ENCODE measurements at places on chromosomes 5 and 9.

GRCh38 chr9:36543916-36544315 is 28.8 kb upstream of the MELK start:
- DNase-seq: no peak

- DNase-seq: no peak
Measured at GRCh38 chr9:95094002-95094401, 223.5 kb downstream of the FANCC start.

DNA sequence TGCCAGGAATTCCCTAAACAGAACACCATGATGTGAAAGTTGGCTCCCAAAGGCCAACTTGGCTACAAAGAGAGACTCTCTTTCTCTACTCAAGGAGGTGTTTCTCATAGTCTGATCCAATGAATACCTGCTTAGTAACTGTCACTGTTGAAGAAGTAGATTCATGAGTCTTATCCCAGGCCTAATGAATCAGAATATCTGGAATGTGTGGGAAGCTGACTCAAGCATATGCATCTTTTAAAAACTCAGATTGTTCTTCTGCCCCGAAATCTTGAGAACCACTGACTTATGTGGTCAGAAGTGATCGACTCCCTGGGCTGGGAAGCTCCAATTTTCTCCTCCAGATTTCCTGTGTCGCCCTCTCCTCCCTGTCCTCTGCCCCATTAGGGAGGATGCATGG is 345.6 kb downstream of the PLK2 start:
- DNase-seq: peak; percentile 86

DNA sequence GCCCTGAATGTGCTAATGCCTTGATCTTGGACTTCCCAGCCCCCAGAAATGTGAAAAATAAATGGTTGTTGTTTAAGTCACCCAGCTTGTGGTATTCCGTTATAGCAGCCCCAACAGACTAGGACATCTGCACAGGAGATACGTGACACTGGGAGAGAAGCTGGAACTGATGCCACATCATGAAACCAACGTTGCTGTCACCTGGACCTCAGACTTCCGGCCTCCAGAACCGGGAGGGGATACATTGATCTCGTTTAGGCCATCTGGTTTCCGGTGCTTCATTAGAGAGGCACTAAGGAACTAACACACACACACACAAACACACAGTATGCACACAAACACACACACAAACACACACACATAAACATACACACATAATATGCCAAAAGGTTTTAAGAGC is 75.0 kb upstream of the ICE1 start:
- no peak for DNase-seq

DNA sequence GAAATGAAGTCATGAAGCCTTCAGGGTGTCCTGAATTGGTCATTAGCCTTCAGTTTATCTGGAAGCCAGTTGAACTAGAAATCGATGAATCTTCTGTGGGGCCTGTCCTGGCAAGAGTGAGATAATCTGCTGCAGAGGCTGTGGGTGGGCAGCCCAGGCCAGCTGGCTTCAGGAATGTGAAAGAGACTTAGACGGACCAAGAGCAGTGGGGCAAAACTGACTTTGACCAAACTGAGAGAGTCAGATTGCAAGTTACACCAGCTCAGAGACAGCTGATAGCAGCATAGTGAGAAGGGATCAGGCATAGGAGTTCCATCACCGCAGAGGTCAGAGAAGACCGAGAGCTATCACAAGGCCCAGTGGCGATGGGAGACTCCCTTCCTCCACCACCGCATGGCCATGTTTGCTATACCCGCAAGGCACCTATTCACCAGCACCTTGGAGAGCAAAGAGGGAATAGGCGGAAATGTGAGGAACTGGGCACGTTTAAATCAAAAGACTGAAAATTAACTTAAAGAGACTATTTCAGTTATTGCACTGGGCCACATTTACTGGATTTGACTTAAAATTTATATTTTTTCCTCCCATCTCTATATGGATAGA is 50.0 kb upstream of the GLIS3 start:
- DNase-seq: no peak

- DNase-seq: peak; percentile 5
Measured at GRCh38 chr9:101398930-101399642, 435 bp downstream of the ZNF189 start.

GRCh38 chr9:14981291-14981950 is 71.2 kb upstream of the FREM1 start:
- no peak for DNase-seq

GRCh38 chr5:196350-196749 is 5.1 kb downstream of the LRRC14B start:
- DNase-seq: no peak

DNA sequence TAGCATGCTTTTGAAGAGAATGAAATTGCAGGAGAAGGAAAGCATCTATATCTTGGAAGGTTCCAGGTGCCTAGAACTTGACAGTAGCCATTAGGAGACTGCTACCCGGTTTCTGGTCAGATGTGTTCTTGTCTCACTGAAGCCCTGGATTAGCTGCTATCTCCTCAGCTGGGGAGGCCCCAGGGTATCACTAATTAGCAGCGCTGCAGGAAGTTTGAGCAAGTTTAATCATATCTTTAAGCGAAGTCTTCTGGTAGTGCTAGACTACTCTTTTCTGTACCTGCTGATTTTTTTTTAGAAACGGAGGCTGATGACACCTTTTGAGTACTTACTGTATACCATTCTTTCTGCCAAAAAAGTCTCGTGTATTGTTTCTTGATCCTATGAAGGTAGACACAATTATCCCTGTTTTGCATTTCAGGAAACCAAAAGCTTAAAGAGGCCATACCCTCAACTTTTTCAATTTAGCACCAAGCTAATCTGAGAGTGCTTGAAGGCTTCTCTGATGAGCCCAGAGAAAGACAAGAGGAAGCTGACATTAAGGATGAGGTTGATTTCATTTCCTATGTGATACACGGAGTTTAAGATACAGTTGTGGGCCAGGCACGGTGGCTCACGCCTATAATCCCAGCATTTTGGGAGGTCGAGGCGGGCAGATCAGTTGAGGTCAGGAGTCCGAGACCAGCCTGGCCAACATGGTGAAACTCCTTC is 201.3 kb downstream of the ARHGAP26 start:
- DNase-seq: no peak

- DNase-seq: peak; percentile 51
Measured at GRCh38 chr5:145540375-145540774, 294.8 kb downstream of the PRELID2 start.

- no peak for DNase-seq
Measured at GRCh38 chr9:93298498-93299417, 114.8 kb downstream of the WNK2 start.

- DNase-seq: peak; percentile 89
Measured at GRCh38 chr5:65062469-65063083, 293.8 kb downstream of the CWC27 start.

GRCh38 chr5:101292199-101292598 is 389.1 kb upstream of the ST8SIA4 start:
- DNase-seq: no peak

GRCh38 chr5:134787692-134788091 is 29.1 kb downstream of the DDX46 start:
- no peak for DNase-seq

GRCh38 chr9:117250610-117251215 is 164.1 kb downstream of the ASTN2 start:
- no peak for DNase-seq

DNA sequence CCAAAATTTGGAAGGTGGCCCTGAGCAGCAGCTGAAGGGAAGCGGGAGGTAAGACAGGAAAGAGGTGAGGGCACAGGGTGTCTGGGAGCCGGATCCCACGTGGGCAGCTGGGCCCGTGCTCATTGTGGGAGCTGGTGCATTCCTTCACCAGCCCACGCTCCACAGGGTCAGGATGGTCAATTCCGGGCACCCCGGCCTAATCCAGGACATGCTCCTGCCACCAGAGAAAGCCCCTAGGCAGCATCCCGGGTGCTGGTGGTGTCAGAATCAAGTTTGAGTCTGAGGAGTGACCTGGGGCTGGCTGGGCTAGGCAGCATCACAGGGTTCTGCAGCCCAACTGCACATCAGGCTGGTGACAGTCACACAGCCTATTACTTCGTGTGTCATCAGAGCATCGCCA is 7.1 kb upstream of the PDCD6 start:
- no peak for DNase-seq

- no peak for DNase-seq
Measured at GRCh38 chr5:168860503-168860902, 281.3 kb upstream of the PANK3 start.

DNA sequence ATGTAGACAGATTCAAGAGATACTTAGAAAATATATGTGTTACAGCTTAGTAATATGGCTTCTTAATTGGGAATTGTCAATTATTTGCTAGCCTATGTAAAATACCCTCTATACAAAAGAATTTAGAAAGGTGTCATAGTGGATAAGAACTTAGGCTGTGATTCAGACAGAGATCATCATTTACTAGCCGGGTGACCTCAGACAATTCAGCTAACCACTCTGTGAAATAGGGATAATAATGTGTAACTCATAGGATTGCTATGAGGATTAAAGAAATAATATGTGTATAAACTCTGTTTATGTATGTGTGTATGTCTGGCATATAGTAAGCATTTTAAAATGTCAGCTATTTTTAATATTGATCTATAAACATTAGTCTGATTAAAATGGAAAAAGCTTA is 5.9 kb upstream of the LARS1 start:
- peak; percentile 86 for DNase-seq

DNA sequence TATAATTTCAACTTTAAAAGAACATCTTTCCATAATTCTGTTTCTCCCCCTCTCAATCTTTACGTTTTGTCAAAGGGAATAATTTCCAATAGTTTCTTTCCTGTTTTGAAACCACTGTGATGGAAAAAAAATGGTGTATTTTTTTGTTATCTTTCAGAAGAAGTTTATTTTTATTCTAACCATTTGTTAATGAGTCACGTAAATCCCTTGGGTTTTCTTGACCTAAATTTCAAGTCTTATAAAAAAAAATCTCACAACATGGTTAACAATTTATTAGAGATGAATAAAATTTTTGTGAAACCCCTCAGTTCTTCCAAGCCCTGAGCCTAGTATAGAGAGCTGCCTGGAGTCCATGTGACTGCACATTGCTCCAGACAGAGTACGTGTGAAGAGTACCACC is 106.1 kb upstream of the FBXL17 start:
- DNase-seq: no peak

- no peak for DNase-seq
Measured at GRCh38 chr9:87306006-87306405, 191.7 kb upstream of the DAPK1 start.

DNA sequence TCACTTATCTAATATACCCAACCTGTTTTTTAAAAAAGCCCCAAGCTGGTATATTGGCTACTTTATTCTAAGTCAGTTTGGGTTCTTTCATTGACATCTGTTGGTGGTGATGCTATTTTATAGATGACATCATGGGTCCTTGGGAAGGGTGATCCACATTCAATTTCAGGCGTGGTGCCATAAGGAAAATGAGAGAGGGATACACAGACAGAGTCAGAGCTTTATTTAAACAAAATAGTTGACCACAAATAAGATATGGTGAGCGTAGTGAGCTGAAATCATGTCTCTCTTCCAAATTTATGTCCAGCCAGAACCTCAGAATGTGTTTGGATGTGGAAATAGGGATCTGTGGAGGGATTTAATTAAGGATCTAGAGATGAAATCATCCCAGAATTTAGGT is 302.4 kb downstream of the MAT2B start:
- DNase-seq: no peak

GRCh38 chr9:128370752-128371629 is at the start of gene URM1:
Gene URM1, plus strand, starts transcription at chr9:128371374. Its CDS starts 7 bp downstream, at chr9:128371381.
- peak; percentile 97 for DNase-seq

- DNase-seq: no peak
Measured at GRCh38 chr5:102241809-102242421, 54.2 kb downstream of the SLCO4C1 start.

DNA sequence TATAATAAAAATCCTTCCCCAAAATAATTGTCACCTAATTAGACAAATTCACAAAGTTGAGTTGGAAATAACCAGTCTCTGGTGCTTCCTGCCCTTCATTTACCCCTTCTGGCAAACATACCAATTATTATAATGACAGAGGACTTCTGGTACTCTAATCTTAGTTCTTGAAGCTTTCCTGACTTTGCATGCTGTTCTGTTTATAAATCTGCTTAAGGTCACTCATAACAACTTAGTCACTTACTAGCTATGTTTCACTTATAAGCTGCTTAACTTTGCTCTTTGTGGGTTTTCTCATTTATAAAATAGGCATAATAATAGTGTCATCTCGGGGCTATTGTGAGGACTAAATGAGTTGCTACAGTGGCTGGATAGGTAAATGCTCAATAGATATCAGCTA is 446.5 kb downstream of the EFNA5 start:
- no peak for DNase-seq

- no peak for DNase-seq
Measured at GRCh38 chr5:131068893-131069643, 96.0 kb downstream of the HINT1 start.

DNA sequence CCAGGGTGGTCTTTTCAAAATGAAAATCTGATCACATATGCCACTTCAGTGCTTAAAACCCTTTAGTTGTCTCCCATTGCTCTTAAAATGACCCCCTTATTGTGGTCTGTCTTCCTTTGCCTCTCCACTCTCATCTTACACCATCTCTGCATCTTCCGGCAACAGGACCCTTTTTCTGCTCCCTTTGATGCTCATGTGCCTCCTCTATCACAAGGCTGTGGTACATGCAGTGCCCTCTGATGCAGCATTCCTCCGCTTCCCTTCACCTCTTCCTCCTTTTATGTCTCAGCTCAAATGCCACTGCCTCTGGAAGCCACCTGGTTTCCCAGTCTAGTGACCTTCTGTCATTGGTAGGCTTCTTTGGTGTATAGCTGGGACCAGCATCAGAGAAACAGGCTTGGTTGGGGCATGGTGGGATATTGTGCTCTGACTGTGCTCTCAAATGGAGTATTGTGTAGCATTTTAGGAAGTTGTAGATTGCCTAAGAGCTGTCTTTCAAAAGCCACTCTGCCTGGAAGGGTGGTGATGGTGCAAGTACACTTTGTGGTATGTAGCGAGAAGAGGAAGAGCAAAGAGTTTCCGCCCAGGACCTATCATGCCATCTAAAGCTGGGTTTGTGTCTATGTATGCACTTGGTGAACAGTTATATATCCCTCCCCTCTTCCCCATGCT is 28.1 kb downstream of the ARHGAP26 start:
- no peak for DNase-seq

DNA sequence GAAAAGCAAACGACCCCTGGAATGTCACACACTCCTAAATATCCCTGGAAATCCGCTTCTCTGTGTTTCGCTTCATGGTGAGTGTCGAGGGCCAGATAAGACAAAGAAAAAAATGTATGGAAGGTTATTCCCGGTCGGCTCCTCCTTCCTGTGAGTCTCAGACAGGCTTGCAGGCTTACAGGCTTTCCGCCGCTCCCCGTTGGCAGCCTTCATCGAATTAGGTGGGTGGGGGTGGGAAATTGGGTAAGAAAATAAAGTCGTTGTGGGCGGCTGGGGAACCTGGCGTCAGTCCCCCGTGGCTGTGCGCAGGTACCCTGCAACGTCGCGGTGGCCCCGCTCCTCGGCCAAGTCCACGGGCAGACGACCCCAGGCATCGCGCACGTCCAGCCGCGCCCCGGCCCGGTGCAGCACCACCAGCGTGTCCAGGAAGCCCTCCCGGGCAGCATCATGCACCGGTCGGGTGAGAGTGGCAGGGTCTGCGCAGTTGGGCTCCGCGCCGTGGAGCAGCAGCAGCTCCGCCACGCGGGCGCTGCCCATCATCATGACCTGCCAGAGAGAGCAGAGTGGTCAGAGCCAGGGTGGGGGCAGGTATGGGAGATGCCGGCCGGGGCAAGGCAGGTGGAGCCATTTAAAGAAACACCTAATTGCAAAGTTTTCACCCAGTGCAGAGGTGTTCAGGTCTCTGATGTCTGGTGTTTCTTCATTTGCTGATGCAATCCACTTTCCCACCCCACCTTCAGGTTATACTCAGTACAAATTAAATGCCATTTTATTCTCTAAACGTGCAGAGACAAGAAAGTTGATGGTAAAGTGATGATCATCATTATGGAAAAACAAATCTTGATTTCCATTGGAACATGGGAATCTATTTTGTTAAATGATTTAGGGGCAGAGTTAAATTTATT is 3.2 kb downstream of the CDKN2B start:
- no peak for DNase-seq
